ENCODE measurements at places on chromosomes 12 and 14.

- no peak overlapping the region for H3K27ac ChIP-seq
- H3K4me1 ChIP-seq, result peaks cover 8% of the 10 kb centered on the region
- no peaks in the 10 kb centered on the region for H3K36me3 ChIP-seq
- peaks cover 43% of the 10 kb centered on the region for H3K27me3 ChIP-seq
- DNase-seq, result no peak
Measured at GRCh38 chr12:95836185-95836609, 22.6 kb upstream of the SNRPF start.

DNA sequence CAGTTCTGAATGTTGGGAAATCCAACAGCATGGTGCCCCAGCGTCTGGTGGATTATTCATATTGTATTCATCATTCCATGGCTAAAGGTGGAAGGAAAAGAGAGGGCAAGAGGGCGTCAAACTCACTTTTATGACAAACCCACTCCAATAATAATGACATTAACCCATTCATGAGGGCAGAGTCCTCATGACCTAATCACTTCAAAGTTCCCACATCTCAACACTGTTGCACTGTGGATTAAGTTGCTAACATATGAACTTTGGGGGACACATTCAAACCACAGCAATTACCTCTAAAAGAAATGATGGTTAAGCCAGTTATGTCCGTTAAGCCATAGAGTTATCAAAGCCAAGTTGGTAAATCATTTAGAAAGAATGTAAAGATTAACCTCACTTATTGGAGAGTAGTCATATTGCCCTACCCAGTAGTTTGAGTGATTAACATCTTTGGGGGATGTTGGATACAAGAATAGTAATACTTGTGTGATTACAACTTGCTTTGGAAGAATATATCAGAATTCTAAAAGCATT is 212.4 kb upstream of the FLRT2 start:
- H3K27me3 ChIP-seq, result no peaks in the 10 kb centered on the region
- H3K27ac ChIP-seq, result no peak overlapping the region
- DNase-seq, result no peak
- H3K4me1 ChIP-seq, result peaks cover 40% of the 10 kb centered on the region

DNA sequence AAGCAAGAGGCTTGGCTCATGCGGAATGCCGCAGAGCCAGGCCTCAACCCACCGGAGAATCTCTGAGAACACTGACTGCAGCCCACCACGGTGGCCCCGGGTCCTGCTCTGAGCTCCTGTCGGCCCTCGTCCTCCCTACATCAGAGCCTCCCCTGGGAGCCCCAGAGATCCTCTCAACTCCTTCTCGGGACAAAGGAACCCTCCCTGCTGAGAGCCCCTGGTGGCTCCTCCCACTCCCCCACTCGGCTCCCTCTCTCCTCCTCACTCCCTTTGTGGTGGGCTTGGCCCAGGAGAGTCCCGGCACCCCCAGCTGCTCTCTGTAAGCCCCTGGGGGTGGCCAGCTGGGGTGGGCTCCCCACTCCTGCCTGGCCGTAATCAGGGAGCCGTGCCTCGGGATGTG is 11.1 kb upstream of the INF2 start:
- no peaks in the 10 kb centered on the region for H3K36me3 ChIP-seq
- no peaks in the 10 kb centered on the region for H3K27me3 ChIP-seq
- peaks cover 58% of the 10 kb centered on the region for H3K4me1 ChIP-seq
- DNase-seq, result no peak
- H3K4me3 ChIP-seq, result peak overlapping the region; percentile 71

DNA sequence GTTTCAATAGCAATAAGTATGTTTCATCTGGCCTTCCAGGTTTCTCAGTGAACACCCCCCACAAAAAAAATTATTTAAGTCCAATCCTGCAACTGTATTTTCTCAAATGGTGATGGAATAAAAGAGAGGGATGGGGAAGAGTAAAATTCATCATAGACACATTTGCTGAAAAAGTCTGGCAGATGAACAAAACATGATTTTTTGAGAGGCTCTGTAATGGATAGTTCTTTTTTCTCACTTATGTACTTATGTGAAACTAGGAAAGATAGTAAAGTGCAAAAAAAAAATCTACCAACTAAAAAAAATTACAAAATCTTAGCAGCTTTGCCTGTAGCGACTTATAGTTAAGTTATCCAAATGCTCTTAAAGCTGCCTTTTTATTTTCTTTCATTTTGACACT is 412.4 kb downstream of the FOXG1 start:
- no peak overlapping the region for H3K27ac ChIP-seq
- no peak for DNase-seq
- H3K27me3 ChIP-seq, result peaks cover 2% of the 10 kb centered on the region
- H3K4me1 ChIP-seq, result no peaks in the 10 kb centered on the region
- H3K36me3 ChIP-seq, result no peaks in the 10 kb centered on the region

GRCh38 chr12:121383601-121384021 is 16.3 kb upstream of the RNF34 start:
- no peak overlapping the region for H3K27ac ChIP-seq
- H3K4me1 ChIP-seq, result no peaks in the 10 kb centered on the region
- no peak for DNase-seq
- no peaks in the 10 kb centered on the region for H3K36me3 ChIP-seq
- no peak overlapping the region for H3K4me3 ChIP-seq
- peaks cover 2% of the 10 kb centered on the region for H3K27me3 ChIP-seq

DNA sequence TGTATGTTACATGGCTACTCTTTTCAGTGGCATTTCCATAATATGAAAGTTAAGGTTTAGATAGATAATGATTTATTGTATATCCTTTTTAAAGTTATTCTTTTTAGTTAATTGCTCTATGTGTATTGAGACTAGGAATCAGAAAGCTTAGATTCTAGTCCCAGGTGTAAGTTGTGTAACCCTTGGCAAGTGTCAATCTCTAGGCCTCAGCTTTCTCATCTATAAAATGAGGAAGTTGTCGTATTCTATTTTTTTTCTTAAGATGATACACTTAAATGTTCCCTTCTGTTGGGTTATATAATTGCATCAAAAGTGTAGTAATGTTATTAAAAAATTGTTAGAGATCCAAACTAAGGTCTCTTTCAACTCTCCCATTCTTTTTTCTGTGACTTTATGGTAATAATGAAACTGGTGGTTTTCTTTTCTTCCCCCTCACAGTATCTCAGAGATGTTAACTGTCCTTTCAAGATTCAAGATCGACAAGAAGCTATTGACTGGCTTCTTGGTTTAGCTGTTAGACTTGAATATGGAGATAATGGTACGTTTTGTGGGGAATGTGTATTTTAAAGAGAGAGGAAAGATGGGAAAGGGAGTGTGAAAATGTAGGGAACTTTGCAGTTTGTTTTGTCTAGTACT is 4.1 kb downstream of the RTRAF start:
- no peak overlapping the region for H3K4me3 ChIP-seq
- DNase-seq, result no peak
- H3K4me1 ChIP-seq, result peaks cover 17% of the 10 kb centered on the region
- no peak overlapping the region for H3K27ac ChIP-seq
- no peaks in the 10 kb centered on the region for H3K27me3 ChIP-seq
- peaks cover 22% of the 10 kb centered on the region for H3K36me3 ChIP-seq

GRCh38 chr12:25546318-25546717 is 6.8 kb downstream of the LMNTD1 start:
- H3K27ac ChIP-seq, result no peak overlapping the region
- no peaks in the 10 kb centered on the region for H3K27me3 ChIP-seq
- no peak overlapping the region for H3K4me3 ChIP-seq
